HFFc6 (cell line): ENCODE measurements at places on chromosomes 7 and 10.
A peak's percentile ranks its signal among the peaks of the same experiment; 100 is the strongest.

GRCh38 chr7:64849250-64849923 lies 53.7 kb upstream of the ZNF273 start:
- H3K27ac ChIP-seq, result peak overlapping the region; percentile 54
- no peaks in the 10 kb centered on the region; the same call in none of the 2 replicates for H3K27me3 ChIP-seq
- H3K4me1 ChIP-seq, result peaks cover 13% of the 10 kb centered on the region
- H3K36me3 ChIP-seq, result no peaks in the 10 kb centered on the region; the same call in 1 of the 2 replicates
- H3K4me3 ChIP-seq, result peak overlapping the region; percentile 17; the same call in 1 of the 2 replicates

DNA sequence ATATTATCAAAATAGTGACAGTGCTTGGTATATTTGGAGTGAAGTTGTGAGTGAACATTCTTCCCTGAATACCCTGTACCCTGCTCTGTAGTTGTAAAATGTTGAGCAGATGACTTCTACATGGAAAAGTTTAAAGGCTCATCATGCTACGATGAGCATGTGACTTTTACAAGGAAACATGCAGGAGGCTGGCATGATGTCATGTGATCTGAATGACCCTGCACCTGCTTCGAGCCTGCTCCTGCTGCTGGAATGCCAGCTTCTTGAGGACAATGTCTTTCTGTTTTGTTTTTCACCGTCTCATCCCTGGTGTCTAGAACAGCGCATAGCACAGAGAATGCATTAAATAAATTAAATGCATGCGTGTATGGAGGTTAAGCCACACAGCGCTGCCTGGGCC lies 5.4 kb upstream of the INPP5A start:
- H3K36me3 ChIP-seq, result peaks cover 35% of the 10 kb centered on the region
- H3K4me1 ChIP-seq, result peaks cover 67% of the 10 kb centered on the region
- H3K4me3 ChIP-seq, result peak overlapping the region; percentile 67; the same call in 1 of the 2 replicates
- peak overlapping the region; percentile 84 for H3K27ac ChIP-seq

GRCh38 chr7:107119376-107120105 lies 49.3 kb upstream of the HBP1 start:
- no peak overlapping the region for H3K4me3 ChIP-seq
- H3K36me3 ChIP-seq, result no peaks in the 10 kb centered on the region
- peaks cover 42% of the 10 kb centered on the region for H3K4me1 ChIP-seq
- H3K27me3 ChIP-seq, result no peaks in the 10 kb centered on the region; the same call in none of the 2 replicates
- H3K27ac ChIP-seq, result no peak overlapping the region
- no peak for DNase-seq

GRCh38 chr10:13717936-13718772 lies 131.4 kb downstream of the PRPF18 start:
- peak; percentile 86 for DNase-seq
- H3K4me3 ChIP-seq, result peak overlapping the region; percentile 74

DNA sequence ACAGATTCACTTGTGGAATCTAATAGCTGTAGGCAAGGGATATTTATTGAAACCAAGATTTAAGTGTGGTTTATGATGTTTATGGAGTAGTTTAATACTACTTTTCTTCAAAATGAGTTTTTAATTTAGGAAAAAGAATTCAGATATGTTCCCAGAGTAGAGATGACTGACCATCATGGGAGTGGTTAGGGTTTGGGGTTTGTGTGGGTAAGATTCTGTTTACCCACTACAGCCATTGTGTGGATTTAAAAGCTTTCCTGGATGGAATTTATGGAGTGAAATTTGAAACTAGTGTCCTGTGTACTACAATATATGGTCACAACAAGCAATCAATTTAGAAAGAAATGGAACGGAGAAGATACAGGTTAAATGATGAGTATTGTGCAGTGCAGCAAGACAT lies 453.5 kb downstream of the AUTS2 start:
- no peak for DNase-seq
- H3K36me3 ChIP-seq, result peaks cover 4% of the 10 kb centered on the region; the same call in 1 of the 2 replicates
- no peaks in the 10 kb centered on the region for H3K4me1 ChIP-seq
- H3K27ac ChIP-seq, result no peak overlapping the region

DNA sequence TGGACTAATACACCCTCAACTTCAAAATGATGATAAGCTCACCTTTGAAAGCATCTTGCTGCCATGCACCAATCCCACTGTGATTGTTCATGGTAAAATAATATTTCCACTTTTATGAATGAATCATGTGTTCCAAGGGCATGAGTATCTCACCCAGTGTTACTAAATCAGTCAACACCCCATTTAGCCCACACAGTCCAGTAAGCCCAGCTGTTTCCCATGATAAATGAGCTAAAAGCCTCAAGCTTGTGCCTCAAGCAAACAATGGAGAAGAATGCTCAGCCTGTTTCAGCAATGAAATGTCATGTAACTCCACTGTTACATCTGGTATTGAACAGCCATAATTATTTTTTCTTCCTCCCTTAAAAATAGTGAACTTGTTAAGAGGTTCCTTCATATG lies 442.5 kb downstream of the XPNPEP1 start:
- DNase-seq, result no peak
- H3K27me3 ChIP-seq, result peaks cover 3% of the 10 kb centered on the region
- H3K4me1 ChIP-seq, result no peaks in the 10 kb centered on the region
- H3K36me3 ChIP-seq, result no peaks in the 10 kb centered on the region

DNA sequence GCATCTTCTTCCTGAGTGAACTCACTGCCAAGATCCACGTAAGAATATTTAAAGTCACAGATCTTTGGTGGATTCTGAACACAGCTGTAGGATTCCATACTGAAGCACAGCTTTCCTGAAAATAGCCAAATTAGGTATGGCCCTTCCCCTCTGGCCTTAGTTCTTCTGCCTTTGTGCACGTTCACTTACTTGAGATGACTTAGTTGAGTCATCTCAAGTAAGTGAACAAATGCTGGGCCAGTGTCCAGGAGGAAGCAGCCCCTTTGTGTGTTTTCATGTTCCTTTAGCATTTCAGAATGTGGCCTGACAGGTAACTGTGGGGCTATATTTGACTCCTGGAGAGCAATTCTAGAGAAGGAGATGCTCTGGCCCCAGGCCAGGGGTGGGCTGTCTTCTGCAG lies 51.5 kb downstream of the CCNY start:
- H3K4me1 ChIP-seq, result peaks cover 40% of the 10 kb centered on the region
- no peaks in the 10 kb centered on the region; the same call in 1 of the 2 replicates for H3K27me3 ChIP-seq
- peaks cover 23% of the 10 kb centered on the region for H3K36me3 ChIP-seq
- DNase-seq, result peak; percentile 39

DNA sequence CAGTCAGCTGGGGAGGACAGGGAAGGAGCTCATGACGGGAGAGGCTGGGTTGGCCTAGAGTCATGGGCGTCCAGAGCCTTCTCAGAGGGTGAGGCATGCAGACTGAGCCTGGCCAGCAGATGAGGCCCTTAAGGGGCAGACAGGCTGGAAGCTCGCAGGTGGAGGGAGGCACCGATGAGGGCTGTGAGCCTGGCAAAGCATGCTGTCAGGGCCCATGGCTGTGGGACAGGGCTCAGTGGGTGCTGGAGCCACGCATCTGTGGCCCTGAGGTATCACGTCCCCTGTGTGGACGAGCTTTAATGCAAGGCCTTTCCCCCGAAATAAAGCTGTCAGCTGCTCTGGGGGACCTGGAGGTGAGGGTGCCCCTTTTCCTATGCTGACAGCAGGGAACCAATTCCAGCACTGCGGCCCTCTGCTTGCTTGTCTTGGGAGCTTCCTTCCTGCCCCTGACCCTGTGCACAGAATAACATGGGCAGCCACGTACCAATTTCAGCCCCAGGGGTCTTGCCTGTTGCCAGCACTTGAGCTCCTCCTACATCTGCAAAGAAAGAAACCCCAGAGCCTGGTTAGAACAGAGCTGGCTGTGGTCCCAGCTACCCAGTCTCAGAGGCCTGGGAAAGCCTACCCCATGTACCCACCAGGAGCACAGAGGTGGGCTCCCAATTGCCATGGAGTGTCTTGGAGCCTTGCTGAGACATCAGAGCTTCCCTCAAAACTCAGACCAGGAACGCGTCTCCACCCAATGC lies 20.6 kb downstream of the TMEM273 start:
- no peak overlapping the region for H3K27ac ChIP-seq
- no peaks in the 10 kb centered on the region for H3K36me3 ChIP-seq
- peaks cover 5% of the 10 kb centered on the region for H3K27me3 ChIP-seq
- no peak overlapping the region for H3K4me3 ChIP-seq
- DNase-seq, result no peak
- peaks cover 22% of the 10 kb centered on the region for H3K4me1 ChIP-seq
